AG09309 (cell line): ENCODE measurements at places on chromosomes 1 and 21.

- no peak for DNase-seq
These were observed 17.4 kb downstream of the MIGA1 start for GRCh38 chr1:77796695-77797405.

DNA sequence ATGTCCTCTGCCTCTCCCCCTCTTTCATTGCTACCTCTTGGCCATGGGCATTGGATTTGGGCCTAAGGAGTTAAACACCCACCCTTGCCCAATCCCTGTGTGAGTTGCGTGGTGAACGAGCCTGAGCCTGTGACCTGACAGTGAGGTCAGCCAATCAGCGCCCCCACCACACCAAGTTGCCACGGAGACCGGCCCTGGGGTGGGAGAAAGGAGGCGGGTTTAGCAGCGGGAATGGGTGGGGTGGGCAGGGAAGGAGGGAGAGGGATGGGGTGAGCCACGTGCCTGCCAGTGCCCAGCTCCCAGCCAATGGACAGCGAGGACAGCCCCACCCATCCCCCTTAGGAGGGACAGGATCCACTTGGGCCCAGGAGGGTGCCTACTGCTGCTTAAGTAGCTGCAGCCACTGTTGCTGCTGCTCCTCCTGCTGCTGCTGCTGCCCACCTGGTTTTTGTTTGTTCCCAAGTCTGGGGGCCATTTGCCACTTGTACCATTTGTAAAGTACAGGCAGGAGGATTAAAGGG lies 9.5 kb downstream of the ZBTB7B start:
- no peak for DNase-seq

GRCh38 chr1:157090771-157091170 lies 8.8 kb downstream of the ETV3L start:
- DNase-seq: no peak

DNA sequence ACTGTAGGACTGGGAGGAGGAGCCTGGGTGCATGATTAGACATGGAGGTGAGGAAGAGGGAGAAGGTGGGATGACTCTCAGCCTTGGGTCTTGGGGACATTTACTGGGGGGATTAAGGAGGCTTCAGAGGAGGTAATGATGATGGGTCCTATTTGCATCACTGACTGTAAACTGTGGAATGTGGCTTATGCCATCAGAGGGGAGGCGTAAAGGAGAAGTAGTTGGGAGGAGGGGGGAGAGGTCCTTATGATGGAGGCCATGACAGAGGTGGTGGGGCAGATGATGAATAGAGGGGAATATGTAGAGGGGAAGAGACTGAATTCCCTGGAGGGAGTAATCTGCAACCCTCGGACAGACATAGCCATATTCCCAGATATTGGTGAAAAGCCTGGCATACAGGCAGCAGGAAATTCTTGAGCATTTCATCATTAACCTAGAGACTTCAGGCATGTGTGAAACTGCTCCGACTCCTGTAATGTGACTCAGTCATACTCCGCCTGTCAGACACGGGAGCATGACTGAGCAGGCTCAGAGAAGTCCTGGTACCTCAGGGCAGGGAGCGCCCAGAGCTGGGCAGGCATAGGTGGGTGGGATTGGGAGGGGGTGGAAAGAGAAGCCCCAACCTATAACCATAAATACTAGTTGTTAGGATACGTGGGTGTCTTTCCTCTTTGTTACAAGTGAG lies 8.0 kb upstream of the LCE5A start:
- no peak for DNase-seq

DNA sequence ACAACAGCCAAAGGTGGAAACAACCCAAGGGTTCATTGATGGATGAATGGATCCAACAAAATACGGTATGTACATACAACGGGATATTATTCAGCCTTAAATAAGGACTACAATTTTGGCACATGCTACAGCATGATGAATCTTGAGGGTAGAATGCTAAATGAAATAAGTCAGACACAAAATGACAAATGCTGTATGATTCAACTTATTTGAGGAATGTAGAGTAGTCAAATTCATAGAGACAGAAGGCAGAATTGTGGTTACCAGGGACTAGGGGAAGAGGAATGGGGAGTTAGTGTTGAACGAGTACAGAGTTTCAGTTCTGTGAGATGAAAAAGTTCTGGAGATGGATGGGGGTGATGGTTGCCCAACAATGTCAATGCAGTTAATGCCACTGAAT lies 118.0 kb upstream of the PAXBP1 start:
- no peak for DNase-seq

- DNase-seq: no peak
These were observed 31.3 kb downstream of the VTCN1 start for GRCh38 chr1:117179471-117179870.

GRCh38 chr1:33685256-33685655 lies 178.6 kb upstream of the HMGB4 start:
- no peak for DNase-seq

- no peak for DNase-seq
These were observed 123.3 kb downstream of the NEK7 start for GRCh38 chr1:198280080-198280479.

GRCh38 chr1:229094476-229095311 lies 176.2 kb upstream of the RAB4A start:
- DNase-seq: no peak

- DNase-seq: no peak
These were observed 65.4 kb downstream of the ABCA4 start for GRCh38 chr1:94055459-94056122.

GRCh38 chr1:39753132-39754025 lies 14.7 kb downstream of the PPIE start:
- DNase-seq: no peak

GRCh38 chr1:61638911-61639605 lies 85.9 kb downstream of the TM2D1 start:
- DNase-seq: no peak

- DNase-seq: no peak
These were observed 70.3 kb downstream of the RAP1GAP start for GRCh38 chr1:21598904-21599303.

DNA sequence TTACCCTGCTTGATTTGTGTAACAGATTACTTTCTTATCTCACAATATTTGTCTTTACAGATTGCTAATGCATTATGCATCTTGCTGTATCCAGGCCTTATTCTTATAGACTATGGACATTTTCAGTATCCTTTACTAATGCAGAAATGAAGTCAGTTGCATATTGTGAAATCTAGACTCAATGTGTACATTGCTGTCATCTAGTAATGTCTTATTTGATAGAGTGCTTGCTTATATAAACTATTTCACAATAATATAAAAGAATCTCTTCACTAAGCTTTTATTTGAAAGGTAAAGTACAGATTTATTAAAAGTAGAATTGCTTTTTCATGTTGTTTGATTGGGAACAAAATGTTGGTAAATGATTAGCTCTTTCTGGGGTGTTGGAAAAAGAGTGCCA lies 39.6 kb downstream of the ALG6 start:
- no peak for DNase-seq

- no peak for DNase-seq
These were observed 2.0 kb upstream of the LIN28A start for GRCh38 chr1:26408604-26409003.

GRCh38 chr1:69492286-69492685 lies 75.4 kb upstream of the LRRC7 start:
- no peak for DNase-seq

DNA sequence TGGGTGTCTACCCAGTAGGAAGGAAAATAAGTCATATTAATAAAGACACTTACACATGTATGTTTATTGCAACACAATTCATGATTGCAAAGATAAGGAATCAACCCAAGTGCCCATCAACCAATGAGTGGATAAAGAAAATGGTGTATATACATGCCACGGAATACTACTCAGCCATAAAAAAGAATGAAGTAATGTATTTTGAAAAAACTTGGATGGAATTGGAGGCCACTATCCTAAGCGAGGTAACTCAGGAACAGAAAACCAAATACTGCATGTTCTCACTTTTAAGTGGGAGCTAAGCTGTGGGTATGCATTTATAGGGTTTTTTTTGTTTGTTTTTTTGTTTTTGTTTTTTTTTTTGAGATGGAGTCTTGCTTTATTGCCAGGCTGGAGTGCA lies 49.1 kb downstream of the VANGL2 start:
- no peak for DNase-seq

DNA sequence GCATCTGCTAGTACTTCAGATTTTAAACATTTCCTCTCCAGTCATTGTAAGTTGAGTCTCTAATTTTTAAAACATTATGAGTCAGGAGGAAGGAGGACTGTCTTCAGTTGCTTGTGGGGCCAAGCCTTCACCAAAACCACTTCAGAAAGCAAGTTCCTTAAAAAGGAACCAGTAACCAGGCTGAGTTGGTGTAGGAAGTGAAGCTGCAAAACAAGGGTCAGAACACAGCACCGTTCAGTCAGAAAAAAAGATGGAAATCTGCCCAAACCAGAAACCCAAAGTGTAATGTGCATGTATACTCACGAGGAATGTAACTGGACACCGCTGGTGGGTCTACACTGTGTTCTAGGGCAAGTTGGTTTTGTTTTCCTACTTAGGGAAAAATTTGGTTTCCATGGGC lies 402.1 kb downstream of the SETD4 start:
- DNase-seq: peak; percentile 71

GRCh38 chr1:66728021-66728420 lies 24.2 kb upstream of the DYNLT5 start:
- no peak for DNase-seq

GRCh38 chr1:182121787-182122186 lies 60.3 kb upstream of the ZNF648 start:
- DNase-seq: no peak

DNA sequence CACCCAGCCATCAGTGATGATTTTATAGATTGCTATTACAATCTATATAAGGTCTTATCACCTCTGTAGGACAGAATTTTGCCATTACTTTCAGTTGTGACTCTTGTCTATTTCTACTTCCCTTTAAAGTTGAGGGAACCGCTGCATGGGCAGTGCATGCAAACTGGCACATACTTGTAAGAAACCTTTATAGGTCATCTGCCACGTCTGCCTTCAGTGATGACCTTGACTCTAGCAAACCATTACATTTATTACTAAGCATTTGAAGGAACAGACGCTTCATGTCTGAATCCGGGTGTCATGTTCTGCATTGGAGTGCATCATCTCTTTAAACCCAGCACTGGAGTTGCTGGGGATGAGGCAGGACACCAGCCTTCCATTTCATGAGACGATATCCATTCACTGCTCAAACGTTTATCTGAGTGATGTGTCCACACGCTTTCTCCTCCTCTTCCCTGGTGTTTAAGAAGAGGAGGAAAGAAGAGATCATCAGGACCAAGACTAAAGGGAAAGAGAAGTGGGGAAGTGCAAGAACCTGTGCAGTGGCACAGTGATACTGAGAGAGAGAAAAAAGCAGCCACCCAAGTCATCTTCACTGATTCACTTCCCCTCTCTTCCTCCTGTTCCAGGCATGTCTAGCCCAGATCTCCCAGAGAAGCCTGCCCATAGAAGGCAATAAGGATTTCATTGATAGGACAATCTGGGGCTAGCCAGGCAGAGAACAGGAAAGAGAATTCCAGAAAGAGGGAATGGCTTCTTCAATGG lies 14.1 kb downstream of the CCSAP start:
- no peak for DNase-seq

DNA sequence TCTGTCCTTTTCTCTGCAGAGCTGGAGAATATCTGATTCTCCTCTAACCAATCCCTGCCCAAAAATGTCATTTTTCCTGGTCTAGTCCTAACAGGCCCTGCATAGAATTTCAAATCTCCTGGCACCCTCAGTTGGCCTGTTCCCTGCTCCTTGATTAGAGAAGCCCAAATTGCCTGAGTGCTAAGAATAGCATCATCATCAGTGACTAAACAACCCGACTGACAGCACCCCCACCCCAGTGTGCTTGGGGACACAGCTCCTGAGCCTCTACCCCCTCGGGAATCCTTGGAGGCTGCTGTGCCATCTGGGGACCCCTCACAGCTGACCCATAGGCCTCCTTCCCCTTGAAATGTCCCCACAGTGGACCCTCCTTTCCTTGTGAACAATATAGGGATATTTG lies 94.4 kb downstream of the DDX20 start:
- DNase-seq: no peak

DNA sequence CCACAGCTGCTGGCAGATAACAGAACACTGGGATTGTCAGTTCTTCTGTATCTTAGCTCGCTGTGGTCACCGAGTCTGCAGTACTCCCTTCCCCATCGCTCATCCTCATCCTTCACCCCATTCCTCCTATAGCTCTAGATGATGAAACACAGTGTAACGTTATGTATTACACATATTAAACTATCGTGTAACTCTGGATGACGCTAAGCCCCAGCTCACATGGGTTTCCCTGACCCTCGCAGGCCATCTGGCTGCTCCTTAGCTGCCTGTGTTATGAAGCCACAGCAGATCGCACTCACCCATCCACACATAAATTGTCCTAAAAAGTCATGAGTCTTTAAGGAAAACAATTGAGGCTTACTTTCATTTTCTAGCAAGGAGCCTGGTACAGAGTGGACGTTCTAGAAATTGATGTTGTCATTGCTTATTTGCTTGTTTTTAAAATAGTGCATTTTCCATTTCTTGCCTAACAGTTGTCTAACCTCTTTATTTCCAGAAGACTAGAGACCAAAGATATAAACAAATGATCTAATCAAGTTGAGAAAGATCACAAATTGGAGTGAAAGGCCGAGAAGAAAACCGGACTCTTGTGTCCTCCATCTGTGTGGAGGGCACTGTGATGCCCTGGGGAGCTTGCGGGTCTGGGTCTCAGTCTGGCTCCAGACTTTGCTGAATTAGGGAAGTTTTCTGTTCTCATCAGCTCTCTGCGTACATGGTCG lies 24.3 kb upstream of the PCP4 start:
- DNase-seq: no peak

DNA sequence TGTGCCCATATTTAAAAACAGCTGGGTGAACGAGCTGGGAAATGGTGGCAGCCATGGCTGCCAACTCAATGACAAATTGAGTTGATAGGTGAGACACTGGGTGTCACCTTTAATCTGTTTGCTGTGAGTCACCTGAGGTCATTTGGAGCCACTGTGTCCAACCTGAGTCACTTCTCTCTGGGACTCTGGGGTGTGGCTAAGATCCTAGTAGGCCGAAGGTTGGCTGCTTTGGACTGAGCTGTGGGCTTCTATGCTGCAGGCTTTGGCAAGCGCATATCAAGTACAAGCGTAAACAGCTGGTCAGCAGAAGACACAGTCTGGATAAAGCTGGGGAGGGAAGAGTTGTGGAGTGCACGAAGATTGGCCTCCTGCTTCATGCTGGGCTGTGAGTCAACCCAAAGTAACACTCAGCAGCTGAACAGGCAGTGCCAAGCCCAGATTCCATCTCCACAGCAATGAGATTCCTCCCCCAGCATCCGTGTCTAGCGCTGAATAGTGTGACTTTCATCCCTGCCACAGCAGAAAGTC lies 24.0 kb downstream of the TEX35 start:
- DNase-seq: peak; percentile 97

- DNase-seq: no peak
These were observed 369.4 kb downstream of the TBX15 start for GRCh38 chr1:118618618-118619340.

GRCh38 chr1:6239950-6240768 lies 3.8 kb upstream of the HES3 start:
- DNase-seq: peak; percentile 45

- no peak for DNase-seq
These were observed 84.7 kb downstream of the BRINP2 start for GRCh38 chr1:177255411-177255810.

DNA sequence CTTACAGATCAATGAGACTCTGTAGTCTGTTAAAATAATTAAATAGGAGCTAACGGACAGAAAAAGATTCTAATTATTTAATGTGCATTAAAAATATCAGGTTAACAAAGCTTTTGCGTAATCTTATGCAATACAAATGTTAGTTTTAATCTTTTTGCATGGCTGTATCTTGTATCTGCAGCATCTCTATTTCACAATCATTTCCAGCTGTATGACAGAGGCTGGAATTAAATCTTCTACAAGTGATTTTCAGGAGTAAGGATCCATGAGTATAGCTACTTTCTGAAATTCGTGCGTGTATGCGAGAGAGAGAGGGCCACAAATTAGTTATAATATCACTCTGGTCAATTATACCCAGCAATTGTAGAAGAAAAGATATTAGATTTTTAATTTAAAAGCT lies 1446.8 kb downstream of the NCAM2 start:
- no peak for DNase-seq
